ENCODE measurements at places on chromosomes 2 and 18.
A peak's percentile ranks its signal among the peaks of the same experiment; 100 is the strongest.

- no peak for DNase-seq
Measured at GRCh38 chr2:80329491-80329890, 24.9 kb upstream of the LRRTM1 start.

DNA sequence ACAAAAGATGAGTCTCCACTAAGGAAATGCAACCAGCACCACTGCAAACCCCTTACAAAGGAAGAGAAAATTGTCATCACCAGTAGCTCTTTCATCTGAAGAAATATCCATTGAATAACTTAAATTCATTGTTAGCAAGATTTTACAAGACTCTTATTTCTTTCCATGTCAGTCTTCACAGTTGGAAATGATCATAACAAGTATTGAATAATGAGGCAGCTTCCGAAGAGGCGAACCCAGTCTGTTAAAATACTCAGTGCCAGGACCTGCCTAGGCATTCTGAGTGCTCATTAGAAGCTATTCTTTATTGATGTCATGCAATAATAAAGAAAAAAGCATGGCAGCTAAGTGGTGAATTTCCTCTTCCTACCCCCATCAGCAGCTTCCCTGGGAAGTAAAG lies 33.5 kb downstream of the NOSTRIN start:
- DNase-seq: no peak

DNA sequence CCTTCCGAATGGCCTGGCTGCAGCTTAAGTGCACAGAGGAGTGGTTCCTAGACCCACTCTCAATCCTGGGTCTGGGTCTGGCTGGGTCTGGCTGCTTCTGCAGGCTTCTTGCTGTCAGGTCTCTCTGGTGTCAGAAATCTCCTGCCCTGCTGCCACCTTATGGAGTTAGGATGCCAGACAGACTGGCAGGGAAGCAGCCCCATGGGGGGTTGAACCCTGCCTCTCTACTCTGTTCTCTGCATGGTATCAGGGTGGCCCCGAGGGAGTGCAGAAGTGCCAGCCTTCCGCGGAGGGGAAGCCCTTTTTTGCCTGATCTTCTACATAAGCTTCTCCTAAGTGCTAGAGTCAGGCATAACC lies 89.4 kb downstream of the ZCCHC2 start:
- DNase-seq: no peak

- no peak for DNase-seq
Measured at GRCh38 chr2:4844881-4845280, 847.3 kb upstream of the SOX11 start.

GRCh38 chr2:186027922-186028321 lies 289.3 kb downstream of the FSIP2 start:
- no peak for DNase-seq

DNA sequence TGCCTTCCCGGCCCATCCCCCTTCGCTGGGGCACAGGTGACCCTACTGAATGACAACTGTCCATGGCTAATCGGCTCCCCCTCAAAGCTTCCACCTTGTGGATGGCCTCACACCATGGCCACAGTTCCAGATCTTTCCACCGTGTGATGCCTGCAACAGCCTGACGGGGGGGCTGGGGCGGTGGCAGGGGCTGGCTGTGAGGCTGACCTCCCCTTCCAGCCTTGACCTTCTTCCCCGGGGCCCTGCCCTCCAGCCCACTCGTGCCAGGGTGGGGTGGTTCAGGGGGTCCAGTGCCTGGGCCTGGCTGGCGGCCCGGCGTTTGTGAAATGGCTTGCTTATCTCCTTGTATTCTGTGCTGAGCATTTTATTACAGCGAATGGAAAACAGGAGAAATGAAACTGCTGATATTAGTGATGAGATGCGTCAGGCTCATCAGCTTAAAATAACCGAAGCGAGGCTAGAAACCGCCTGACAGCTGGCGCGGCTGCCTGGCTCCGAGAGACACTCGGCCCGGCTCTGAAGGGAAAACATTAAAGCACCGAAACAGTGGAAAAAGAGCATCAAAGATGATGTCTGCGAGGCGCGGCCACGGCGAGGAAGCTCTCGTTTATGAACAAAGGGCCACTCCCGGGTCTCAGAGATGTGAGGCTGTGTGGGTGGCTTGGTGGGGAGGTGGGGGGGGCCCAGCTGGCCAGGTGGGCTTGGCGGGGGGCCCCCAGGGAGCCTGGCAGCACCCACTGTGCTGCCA lies 916 bp upstream of the PDCD1 start:
- DNase-seq: peak; percentile 39

- no peak for DNase-seq
Measured at GRCh38 chr2:39851251-39851650, 72.2 kb upstream of the THUMPD2 start.

GRCh38 chr18:3340682-3341097 lies 78.8 kb downstream of the MYL12B start:
- DNase-seq: no peak

DNA sequence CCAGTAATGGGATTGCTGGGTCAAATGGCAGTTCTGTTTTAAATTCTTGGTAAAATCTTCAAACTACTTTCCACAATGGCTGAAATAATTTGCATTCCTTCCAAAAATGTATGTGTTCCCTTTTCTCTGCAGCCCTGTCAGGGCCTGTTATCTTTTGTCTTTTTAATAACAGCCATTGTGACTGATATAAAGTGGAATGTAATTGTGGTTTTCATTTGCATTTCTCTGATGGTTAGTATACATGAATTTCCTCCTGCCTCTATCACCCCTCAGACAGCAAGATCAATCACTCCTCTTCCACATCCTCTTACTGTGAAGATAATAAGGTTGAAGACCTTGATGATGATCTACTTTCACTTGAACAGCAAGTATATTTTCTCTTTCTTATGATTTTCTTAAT lies 304.8 kb upstream of the FSIP2 start:
- DNase-seq: no peak

DNA sequence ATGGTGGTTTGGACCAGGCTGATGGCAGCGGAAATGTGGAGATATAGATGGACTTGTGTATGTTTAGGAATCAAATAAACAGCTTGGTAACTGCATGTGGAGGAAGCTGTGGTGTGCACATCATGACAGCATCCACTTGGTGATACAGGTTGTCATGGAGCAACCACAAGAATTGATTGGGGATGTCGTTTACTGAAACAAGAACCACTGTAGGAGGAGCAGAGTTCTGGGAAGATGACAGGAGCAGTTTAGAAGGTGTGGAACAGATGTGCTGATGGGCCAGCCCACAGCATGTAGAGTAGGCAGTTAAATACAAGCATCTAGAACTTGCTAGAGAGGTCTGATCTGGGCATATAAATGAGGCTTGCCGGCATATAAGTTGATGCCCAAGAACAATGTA lies 152.4 kb upstream of the SERPINE2 start:
- DNase-seq: no peak

DNA sequence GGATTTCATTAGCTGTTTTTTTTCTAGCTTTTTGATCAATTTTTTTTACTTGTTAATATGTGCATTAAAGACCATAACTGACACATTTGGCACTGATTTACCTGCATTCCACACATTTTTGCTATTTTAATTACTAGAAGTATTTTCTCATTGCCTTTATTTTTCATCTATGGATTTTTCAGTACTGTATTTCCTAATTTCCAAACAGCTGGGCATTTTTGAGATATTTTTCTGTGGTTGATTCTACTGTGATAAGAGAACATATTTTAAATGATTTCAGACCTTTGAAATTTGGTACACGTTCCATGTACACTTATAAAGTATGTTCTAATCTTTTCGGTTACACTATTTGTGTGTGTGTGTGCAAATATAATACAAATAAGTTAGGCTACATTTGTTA lies 135.3 kb downstream of the PARD3B start:
- DNase-seq: no peak

DNA sequence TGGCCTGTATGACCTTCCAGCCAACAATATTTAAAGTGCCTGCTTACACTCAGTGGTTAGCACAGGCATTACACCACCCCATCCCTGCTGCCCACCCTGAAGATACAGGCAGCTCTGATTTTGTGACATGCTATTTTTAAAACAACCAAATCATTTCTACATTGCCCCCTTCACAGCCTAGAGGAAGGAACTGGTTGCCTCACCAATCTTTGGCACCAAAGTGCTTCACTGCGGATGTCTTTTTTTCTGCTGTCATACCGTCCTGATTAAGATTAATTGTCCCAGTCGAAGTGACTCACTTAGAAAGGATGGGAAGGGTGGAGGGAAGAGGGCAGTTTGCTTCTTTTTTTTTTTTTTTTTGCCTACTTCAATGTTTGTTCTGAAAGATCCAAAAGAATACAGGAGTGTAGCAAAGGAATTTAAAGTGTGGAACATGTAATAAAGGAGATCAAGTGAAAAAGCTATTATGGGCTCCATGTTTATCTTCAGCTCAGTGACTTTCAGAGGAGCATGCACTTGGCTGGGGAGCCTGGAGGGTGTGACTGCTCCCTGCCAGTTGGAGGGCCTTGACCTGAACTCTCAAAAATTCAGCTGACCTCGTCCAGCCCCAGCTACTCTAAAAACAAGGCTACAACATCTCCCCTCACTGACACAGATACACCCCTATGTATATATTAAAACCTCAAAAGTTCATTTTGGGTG lies 501.1 kb upstream of the TNP1 start:
- DNase-seq: no peak

- no peak for DNase-seq
Measured at GRCh38 chr2:127705391-127706065, 4.2 kb downstream of the SFT2D3 start.

DNA sequence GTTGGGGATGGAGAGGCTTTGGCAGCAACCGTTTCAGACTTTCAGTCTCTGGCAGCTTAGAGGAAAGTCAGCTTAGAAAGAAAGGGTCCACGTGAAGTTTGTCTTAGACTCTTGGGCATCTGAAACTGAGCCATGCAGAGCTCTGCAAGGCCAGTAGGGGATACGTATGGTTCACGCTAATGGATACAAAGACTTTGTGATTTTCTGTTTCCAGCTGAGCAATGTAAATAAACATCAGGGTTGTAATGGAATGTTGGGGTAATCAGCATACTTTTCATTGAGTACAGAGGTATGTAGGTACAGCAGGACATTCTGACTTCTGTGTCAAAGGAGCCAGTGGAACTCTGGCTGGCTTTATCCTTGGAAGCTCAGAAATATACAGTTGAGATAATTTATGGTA lies 31.0 kb downstream of the RALB start:
- no peak for DNase-seq

DNA sequence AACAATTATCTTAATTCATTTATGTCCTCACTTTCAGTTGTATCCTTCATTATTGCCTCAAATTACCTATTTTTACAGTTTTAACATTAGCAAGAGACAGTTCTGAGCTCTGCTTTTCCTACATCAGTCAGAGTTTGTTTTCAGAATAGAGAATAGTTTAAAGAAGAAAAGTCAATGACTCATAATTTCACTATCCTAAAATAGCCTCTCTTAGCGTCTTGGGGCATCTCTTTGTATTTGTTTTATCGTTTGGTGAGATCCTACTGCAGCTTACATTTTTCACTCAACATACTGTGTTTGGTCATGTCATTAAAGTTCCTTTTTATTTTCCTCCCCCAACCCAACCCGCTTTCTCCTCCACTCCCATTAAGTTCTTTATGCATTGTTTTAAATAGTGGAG lies 3.8 kb downstream of the SEC11C start:
- DNase-seq: no peak

DNA sequence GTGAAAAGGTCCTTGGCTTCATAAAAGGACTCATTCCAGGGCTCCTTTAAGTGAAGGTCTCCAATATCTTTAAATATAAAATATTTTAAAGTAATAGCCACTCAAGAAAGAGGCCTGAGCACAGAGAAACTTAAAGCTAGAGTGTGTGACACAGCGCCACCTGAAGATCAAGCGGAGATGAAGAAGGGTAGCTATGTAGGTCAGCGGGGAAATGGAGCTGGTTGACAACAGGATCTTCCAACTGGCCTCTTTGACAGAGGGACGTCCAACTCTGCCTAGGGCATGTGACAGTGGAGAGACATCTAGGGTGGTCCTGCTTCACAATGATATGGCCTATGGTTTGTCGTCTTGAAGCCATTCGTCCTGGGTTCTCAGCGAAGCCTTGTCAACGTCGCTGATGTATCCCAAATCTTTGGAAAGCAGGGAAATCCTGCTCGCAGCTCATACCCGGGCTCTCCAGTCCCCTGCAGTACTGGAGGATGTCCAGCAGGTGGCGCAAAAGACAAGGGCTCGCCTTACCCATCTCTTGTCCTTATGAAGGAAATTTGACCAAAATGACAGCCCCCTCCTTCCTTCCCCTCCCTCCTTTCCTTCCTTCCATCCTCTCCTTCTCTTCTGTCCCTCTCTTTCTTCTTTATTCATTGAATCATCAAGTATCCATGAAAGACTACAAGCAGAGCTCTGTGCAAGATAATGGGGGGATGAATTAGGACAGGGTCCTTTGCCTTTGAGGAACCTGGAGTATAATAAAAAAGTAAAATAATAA lies 59.6 kb downstream of the LONRF2 start:
- DNase-seq: peak; percentile 42

- no peak for DNase-seq
Measured at GRCh38 chr2:224428787-224429440, 27.0 kb upstream of the FAM124B start.

DNA sequence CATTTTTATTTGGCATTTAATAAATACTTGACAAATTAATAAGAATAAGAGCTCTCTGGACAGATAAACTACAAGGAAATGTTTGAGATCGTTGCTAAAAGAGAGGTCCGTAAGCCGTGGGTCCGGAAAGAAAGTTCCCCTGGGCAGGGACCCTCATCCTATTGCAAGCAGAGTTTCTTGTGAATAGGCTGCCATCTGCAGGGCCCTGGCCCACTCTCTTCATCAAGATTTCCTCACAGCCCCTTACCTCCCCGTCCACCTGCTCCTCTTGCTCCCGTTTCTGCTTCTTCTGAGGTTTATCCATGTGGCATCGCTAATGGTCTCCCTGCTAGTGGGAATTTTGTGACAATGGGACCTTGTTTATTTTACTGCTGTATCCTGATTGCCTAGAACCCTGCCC lies 30.1 kb upstream of the MC5R start:
- no peak for DNase-seq

- DNase-seq: no peak
Measured at GRCh38 chr2:40138314-40138713, 313.6 kb downstream of the SLC8A1 start.

DNA sequence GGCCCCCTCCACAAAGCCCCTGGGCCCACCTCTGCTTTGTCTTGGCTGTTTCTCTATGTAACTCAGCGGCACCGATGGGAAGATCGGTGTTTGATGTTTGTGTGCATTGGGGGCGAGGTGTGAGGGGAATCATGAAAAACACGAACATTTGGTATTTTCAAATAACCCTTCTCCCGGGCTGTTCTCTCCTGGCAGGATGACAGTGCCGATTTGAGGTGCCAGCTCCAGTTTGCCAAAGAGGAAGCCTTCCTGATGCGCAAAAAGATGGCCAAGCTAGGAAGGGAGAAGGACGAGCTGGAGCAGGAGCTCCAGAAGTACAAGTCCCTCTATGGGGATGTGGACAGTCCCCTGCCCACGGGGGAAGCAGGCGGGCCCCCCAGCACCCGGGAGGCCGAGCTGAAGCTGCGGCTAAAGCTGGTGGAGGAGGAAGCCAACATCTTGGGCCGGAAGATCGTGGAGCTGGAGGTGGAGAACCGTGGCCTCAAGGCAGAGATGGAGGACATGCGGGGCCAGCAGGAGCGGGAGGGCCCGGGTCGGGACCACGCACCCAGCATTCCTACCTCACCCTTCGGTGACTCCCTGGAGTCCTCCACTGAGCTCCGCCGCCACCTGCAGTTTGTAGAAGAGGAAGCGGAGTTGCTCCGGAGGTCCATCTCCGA lies 78.1 kb downstream of the MTCL1 start:
- no peak for DNase-seq

GRCh38 chr2:241994086-241994485 lies 124.6 kb downstream of the RTP5 start:
- no peak for DNase-seq

- DNase-seq: no peak
Measured at GRCh38 chr2:96872591-96873349, 2.9 kb upstream of the SEMA4C start.
